Thoracic aorta (tissue), 2 donors: ENCODE measurements at places on chromosomes 6 and 20. TPM values are rescaled to one million over a fixed set of nuclear protein-coding genes. Genes with fewer than 3 reads are reported as not detected.

Gene FAM83B
- not detected for total RNA-seq

DNA sequence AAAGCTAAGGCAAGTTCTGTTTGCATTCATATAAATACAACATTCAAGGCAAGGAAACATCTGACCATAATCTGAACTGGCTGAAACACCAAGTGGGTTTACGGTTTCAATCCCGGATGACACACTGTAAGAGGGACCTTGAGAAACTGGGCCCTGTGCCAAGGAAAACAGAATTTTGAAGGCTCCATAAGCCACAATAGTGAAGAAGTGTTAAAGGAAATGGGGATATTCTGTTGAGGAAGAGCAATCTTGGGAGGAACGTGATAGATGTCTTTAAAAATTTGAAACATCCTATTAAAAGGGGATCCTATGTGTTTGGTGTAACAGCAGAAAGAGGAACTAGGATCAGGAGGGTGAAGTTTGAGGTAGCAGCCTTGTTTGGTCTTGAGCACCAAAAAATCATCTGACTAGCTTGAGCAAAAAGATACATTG, 82.4 kb upstream of the TAB2 start:
- no peak for DNase-seq
- no peaks in the 10 kb centered on the region for H3K36me3 ChIP-seq
- H3K27ac ChIP-seq = no peak overlapping the region
- no peaks in the 10 kb centered on the region for H3K4me1 ChIP-seq
- H3K27me3 ChIP-seq = no peaks in the 10 kb centered on the region

- no peak overlapping the region for H3K27ac ChIP-seq
- no peaks in the 10 kb centered on the region for H3K36me3 ChIP-seq
- no peak overlapping the region for H3K4me3 ChIP-seq
- no peak for DNase-seq
- no peaks in the 10 kb centered on the region for H3K27me3 ChIP-seq
Measured at GRCh38 chr6:100673641-100674040, 207.5 kb downstream of the ASCC3 start.

DNA sequence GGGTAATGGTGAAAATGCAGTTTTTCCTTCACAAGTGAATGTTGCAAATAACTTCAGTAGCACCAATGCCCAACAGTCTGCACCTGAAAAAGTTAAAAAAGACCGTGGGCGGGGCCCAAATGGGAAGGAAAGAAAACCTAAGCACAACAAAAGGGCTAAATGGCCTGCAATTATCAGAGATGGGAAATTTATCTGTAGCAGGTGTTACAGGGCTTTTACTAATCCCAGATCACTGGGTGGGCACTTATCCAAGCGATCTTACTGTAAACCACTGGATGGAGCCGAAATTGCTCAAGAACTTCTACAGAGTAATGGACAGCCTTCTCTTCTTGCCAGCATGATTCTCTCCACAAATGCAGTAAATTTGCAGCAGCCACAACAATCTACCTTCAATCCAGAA, 64.8 kb upstream of the SMIM8 start:
- DNase-seq = no peak
- H3K4me1 ChIP-seq = no peaks in the 10 kb centered on the region
- no peaks in the 10 kb centered on the region for H3K27me3 ChIP-seq
- peaks cover 20% of the 10 kb centered on the region for H3K36me3 ChIP-seq

DNA sequence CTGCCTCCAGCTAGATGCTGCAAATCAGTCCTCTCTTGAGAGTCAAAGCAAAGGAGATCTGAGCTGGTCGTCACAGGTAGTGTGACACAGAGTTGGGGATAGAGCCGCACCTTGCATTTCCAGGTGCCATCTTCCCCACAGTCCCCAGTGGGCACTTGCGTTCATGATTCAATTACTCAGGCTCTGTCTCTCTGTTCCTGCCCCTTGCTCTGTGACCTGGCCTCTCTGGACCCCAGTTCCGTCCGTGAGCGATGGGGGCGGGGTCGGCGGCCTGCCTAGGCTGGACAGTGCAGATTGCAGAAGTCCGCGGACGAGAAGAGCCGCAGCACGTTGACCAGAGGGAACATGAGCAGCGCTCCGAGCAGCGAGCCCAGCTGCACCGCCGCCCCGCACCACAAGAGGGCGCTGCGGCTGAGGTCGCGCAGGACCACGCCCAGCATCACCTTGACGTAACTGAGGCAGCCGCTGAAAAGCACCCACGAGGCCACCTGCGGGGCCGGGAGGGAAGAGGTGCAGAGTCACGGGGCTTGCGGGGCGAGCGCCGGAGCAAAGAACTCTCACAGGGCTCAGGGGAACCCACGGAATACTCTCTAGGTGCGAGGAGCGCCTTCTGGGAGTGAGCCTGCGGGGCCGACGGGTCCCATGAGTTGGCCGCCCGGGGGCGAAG, 7.4 kb downstream of the SLC52A3 start:
- H3K36me3 ChIP-seq = no peaks in the 10 kb centered on the region
- no peaks in the 10 kb centered on the region for H3K27me3 ChIP-seq
- no peak overlapping the region for H3K27ac ChIP-seq
- H3K4me3 ChIP-seq = no peak overlapping the region
- no peaks in the 10 kb centered on the region for H3K4me1 ChIP-seq
